Astrocyte (in vitro differentiated cells and primary cell): ENCODE measurements at places on chromosomes 5 and 9.

- no peak for DNase-seq
Measured at GRCh38 chr9:14618836-14619420, 74.3 kb downstream of the ZDHHC21 start.

DNA sequence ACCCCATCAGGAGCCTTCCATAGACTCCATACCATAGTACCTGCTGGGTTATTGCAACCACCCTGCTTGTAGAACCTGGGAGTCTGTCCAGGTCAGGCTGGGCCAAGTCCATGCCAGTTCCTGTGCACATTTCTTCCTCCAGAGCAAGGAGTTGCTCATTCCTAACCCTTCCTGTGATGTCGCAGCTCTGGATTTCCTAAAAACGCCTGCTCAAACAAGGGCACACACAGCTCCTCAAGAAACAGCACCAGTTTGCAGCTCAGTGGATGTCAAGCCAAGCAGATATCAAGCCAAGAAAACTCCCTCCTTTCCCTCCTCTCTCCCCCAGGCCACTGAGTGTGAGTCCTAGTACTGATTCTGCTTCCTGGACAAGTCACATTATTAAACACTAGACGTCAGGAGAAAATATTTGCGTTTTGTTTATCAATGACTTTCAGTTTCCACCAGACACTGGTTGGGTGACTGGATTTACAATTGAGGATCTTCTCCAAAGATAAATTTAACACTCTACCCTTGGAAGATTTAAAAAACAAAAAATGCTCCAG is 59.6 kb downstream of the SLC1A1 start:
- no peak for DNase-seq

- DNase-seq = no peak
Measured at GRCh38 chr5:126368239-126368812, 54.9 kb upstream of the GRAMD2B start.

GRCh38 chr5:8079056-8079455 is 210.1 kb downstream of the MTRR start:
- DNase-seq = no peak

DNA sequence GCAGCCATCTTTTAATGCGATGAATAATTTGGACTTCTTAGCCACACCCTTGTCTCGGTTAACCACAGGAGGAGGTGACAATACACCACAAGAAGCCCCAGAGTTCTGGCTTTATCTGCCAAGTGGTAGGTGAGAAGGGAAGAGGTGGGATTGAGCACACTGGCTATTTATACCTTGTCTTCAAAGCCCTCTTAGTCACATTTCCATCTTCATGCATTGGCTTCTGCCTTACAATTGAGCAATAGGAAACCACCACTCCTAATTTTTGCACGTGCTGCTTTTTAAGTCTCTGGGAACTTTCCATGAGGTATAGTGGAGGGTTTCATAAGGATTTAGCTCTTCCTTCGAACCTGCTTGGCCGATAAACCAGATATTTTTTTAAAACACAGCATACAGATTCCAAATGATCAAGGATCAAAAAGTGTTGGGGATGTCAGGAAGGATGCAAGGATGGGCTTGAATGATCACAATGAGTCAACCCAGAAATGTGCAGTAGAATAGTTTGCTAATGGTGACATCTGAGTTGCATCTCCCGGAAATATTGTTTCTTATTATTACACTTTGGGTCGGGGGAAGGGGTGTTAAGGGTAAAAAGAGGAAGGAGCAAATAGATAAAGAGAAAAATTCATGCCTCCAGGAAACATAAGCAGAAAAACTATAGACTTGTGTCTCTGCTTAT is 25.5 kb downstream of the PLAC8L1 start:
- peak; percentile 55 for DNase-seq

DNA sequence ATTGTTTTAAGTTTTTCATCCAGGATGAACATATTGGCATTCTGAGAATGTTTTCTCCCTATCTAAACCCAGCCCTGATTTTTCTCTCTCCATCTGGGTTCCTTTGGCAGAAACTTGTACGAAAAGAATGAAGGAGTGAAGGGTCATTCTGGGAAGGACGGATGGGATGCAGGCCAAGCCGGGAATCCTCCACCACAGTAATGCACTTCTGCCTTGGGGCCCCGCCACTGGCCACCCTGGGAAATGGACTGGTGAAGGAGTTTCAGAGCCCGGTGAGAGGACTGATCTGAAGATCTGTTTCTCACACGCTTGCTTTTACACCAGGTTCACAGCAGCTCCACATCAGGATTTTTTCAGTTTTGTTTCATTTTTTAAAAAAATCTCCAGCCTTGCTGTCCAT is 554.8 kb downstream of the BNC2 start:
- DNase-seq = peak; percentile 78

DNA sequence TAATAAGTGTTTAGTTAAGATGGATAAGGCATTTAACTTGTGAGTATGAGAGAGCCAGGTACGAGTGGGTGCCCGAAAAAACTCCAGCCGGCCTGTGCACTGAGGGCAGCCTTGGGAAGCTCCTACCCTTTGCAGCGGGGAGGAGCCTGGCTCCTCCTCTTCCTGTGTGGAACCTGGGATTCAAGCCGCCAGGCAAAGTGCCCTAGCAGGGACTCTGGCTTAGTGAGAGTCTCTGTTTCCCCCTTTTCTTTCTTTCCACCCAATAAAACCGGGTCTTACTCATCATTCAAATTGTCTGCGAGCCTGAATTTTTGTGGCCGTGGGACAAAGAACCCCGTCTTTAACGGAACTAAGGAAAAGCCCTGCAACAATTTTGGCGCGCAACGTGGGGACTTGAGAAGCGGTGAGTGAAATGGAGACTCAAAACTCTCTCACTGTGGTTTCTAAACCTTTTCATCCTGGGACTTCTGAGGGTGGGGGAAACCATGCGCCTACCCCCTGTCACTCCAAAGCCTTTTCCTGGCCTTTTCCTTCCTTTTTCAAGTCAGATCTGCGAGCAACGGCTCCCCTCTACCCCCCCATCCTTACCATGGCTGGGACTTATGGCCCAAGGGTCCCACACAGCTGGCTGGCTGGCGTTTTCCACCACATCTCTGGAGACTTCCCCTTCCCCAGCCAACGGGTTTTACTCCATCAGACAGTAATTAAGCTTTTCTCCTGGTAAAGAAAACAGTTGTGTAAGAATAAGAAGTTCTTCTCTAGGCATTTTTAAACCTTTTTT is 535.7 kb upstream of the ACO1 start:
- no peak for DNase-seq

GRCh38 chr5:18023986-18024385 is 389.7 kb downstream of the TAF11L14 start:
- DNase-seq = no peak

DNA sequence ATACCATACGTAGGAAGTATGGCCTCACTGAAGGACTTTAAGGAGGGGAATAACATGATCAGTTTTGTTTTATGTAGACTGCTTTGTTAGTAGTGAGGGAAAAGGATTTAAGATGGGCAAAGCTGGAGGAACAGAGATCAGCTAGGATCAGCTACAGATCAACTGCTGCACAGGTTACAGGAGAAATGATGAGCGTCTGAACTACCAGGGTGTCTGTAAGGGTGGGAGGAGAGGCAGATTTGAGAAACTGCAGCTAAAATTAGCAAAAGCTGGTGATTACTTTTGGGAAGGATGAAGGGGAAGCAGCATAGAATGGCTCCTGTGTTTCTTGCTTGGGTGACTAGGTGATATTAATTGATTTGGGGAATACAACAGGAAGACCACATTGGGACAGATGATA is 39.3 kb downstream of the VCP start:
- DNase-seq = no peak

- DNase-seq = no peak
Measured at GRCh38 chr9:3783156-3783555, 257.4 kb upstream of the RFX3 start.

DNA sequence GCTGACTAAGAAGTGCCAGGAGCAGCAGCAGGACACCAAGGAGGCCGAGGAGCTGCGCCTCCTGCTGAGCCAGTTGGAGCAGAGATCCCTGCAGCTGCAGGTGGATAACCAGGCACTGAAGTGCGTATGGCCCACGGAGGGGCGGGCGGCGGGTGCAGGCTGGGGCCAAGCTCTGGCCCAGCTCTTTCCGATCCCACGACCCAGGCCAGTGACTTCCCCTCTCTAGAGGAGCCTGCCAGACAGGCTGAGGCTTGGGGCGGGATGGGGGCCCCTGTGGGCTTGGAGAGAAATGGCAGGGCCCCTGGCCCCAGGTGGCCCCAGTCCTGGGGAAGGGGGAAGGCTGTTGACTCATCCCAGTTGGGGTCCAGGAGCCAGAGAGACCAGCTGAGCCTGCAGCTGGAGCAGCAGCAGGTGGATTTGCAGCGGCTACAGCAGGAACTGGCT is 3.6 kb downstream of the PTRH1 start:
- no peak for DNase-seq

GRCh38 chr5:66209794-66210193 is 65.7 kb downstream of the SREK1 start:
- peak; percentile 24 for DNase-seq

DNA sequence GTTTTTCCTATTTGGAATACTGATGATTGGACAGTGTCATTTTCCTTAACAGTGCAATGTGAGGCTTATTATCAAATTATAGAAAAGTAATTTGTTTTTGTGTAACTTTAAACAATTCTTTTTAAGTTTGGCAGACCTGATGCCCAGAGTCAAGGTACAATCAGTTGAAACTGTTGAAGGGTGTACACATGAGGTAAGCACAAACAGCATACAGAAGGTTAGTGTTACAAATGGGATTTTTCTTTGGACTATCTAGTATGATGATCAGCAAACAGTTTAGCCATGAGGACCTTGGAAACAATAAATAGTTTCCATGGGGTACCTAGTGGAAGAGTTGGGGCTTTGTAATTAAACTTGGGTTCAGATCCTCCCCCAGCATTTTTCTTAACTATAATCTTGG is 16.2 kb downstream of the MTREX start:
- no peak for DNase-seq

DNA sequence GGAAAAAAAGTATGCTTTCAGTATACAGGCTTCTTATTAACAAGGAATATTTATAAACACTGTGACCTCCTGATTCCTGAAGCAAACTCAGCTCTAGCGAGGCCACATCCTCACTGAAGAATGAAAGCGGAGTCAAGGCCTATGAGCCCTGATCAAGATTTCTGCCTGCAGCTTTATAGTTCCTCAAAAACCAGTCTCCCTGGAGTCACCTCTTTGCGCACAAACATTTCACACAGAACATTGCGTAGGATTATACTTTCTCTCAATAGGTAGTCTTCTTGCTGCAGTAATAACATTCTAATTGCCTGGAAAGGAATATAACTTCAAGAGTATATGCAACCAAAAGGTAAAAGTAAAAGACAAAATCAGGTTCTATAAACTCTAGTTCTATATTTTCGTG is 62.9 kb downstream of the SLC24A2 start:
- DNase-seq = no peak

DNA sequence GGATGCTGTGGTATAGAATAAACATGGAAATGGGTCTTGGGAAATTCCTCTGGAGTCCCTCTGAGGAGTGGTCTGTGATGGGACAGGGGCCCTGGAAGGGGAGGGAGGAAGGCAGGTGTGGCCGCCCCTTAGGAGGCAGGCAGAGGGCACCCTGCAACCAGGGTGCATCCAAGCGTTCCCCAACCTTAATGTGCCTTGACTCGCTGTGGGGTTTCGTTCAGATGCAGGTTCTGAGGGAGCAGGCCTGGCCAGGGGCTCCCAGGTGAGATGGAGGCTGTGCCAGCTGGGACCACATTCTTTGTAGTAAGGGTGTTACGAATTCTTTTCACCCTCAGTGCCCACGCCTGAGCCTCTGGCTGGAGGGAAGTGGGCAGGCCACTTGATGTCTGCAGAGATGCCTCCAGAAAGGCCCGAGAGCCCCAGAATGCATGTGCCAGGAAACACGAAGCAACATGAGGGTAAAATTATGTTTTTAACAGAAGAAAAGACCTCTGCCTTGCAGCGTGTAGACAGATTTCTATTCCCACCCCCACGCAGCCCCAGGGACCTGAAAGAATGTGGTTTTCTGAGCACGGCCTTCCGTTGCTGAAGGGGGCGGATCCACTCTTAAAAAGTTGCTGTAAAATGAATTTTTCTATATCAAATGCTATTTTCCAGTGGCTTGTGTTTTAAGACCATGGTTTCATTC is 150.4 kb upstream of the IER5L start:
- DNase-seq = no peak

- DNase-seq = no peak
Measured at GRCh38 chr9:110561826-110562225, 17.7 kb downstream of the SVEP1 start.

DNA sequence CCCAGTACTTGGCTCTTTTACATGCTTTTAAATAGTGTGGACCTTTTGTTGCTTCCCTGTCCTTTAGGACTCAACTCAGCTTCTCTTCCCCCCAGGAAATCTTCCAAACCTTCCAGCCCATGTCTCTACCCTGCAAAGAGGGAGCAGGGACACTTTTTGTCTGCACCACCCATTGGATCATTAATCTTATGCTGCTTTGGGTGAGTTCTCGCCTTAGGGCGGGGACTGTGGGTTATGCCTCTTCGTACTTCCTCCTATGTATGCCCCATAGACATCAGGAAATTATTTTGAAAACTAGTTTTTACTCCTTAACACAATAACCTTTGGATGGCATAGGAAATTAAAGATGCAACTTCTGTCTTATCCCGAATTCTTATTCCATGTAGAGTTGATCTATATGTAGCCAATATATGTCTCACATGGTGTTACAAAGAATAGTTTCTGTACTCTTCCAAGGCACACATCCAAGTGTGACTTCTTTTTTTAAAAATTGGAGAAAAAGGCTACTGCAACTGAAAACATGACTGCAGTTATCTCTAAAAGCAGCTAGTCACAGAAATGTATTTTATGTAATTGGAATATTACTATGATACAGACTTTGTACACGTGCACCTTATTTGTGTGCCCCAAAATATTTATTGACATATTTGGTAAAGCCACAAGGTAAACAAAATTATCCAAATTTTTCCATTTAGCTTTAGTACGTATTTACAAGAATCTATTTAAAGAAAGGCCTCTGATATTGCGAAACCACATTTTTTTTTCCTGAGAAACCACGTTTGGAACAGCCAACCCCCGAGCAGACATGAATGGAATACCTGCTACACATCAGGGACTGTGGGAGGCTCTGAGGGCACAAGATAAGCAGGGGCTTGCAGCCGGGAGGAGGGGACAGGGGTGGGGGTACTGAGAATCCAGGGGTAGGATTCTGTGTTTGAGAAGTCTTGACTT is 133.6 kb downstream of the WDR41 start:
- DNase-seq = peak; percentile 42

DNA sequence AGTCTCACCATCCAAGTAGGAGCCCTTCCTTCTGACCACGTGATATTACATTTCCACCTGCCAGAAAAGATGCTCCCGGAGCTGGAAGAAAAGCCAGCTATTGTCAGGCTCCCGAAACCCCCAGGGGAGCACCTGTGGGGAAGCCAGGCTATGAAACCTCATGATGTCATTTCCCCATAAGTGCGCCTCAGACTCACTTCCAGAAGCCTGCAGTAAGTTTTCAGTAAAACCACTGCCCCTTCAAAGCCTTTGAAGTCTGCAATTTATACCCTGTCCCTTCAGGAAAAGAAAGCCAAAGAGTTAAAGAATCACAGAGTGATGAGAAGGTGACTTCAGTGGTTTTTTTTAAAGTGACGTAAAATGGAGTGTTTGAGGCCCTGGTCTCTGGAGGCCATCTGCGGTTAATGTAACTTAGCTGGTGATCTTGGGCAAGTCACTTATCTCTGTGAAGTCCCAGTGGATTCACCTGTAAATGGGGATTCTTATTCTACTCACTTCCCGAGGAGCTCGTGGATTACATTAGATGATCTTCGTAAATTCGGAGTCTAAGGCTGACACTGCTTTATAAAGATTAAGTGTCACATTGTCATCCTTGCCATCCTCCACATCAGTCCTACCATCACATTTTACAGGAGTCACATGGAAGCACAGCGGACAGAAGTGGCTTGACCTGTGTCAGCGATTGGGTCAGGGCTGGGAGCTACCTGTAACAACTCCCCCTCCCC is 2.6 kb upstream of the SEMA6A start:
- DNase-seq = no peak
